Stimulated activated CD4-positive, alpha-beta T cell treated with anti-CD3 and anti-CD28 coated beads, Interleukin-15, amount 100 ng/mL, for 1 hour (primary cell): ENCODE measurements at places on chromosomes 4 and X.

GRCh38 chr4:65407483-65407882, 262.8 kb downstream of the EPHA5 start:
- DNase-seq = no peak

GRCh38 chrX:108268434-108269080, 169.7 kb downstream of the COL4A6 start:
- no peak for DNase-seq

DNA sequence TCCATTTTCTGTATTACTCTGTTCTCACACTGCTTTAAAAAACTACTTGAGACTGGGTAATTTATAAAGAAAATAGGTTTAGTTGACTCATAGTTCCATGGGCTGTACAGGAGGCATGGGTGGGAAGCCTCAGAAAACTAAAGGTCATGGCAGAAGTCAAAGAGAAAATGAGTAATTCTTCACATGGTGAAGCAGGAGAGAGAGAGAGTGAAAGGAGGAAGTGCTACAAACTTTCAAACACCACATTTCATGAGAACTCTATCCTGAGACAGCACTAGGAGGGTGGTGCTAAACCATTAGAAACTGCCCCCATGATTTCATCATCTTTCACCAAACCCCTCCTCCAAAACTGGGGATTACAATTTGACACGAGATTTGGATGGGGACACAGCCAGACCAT, 108.0 kb upstream of the PBDC1 start:
- DNase-seq = no peak

DNA sequence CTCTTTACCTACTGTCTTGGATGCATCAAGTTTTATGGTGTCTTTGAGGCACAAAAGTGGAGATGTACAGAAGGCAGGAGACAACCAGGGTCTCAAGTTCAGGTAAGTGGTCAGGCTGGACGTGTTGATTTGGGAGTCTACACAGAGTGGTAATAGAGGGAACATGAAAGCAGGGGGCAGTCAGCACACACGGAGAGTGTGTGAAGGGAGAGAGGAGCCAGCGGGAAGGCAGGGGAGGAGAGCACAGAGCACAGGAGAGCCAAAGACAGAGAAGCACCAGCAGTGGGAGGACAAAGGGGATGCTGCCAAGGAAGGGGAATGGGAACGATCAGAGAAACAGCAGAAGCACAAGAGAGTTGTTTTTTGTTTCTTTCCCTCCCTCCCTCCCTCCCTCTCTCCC, 32.9 kb downstream of the TMEM150C start:
- DNase-seq = no peak

DNA sequence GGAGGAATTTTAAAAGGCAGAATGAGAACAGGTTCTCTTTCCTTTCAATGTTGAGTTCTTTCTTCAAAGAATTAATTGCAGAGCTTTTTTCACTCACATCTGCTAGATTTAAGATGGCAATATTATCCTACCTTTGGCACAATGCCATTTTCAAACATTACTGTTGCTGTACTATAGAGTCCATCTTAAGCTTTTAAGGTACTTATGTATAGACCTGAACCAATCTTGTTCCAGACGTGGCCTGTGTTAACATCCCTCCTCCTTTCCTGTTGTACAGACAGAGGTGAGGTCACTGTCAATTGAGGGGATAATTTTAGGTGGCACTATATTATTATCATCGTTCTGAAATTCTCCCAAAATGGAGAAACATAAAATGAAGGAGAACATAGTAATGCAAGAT, 53.0 kb upstream of the MYOZ2 start:
- no peak for DNase-seq

GRCh38 chr4:86184901-86185285, 175.0 kb downstream of the MAPK10 start:
- no peak for DNase-seq

- no peak for DNase-seq
Measured at GRCh38 chr4:16770710-16771285, 127.6 kb downstream of the LDB2 start.

GRCh38 chrX:154596290-154596929, 11.5 kb downstream of the CTAG1A start:
- no peak for DNase-seq

DNA sequence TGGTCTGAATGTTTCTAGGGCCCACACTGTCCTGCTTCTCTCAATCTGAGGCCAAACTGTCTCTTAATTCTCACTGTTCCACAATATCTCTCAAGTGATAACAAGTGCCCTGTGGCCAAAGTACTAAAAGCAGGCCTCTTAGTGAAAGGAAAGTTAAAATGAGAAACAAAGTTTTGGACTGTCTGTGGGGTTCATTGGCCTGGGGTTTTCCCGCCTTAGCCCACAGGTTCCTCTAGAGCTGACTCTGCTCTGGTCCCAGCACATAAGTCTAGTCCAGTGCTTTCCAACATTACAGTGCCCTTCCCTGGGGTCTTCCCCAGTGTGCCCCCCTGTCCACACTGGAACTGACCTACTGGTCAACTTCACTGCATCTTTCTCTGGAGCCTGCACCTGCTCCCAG, 6.3 kb downstream of the MAGEB1 start:
- DNase-seq = no peak

DNA sequence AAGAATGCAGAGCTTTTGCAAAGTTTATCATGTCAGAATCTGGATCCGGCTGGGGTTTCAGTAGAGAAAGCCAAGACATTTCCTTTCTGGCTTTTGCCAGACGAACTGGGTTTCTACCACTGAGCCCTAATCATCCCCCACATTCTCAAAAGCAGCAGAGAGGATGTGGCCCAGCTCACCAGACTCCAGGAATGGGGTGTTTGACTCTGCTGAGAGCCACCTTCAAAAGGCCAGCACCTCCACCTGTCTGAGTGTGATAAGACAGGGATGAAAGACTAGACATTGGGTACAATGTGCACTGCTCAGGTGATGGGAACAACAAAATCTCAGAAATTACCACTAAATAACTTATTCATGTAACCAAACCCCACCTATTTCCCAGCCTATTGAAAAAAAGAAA, 25.7 kb upstream of the CCKAR start:
- DNase-seq = no peak

DNA sequence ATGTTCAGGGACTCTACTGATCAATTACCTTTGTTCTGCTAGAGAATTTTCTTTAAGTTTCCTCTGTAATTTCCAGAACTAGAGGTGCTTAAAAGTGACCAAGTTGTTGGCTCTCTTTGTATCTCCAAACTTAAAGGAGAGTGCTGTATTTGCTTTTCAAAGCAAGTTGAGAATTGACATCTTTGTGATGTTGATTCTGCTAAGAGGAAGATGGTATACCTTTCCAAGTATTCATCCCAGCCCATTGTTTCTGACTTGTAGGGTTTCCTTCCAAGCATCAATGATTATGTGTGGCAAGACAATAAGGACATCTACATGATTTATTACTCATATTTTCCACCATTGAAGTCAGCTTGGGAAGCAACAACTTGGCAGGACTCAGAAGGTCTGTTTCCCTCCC, 190.6 kb downstream of the GC start:
- DNase-seq = no peak

- no peak for DNase-seq
Measured at GRCh38 chr4:130074096-130074495, 978.1 kb downstream of the C4orf33 start.

GRCh38 chr4:136737066-136737465, 795.2 kb downstream of the PCDH18 start:
- no peak for DNase-seq

DNA sequence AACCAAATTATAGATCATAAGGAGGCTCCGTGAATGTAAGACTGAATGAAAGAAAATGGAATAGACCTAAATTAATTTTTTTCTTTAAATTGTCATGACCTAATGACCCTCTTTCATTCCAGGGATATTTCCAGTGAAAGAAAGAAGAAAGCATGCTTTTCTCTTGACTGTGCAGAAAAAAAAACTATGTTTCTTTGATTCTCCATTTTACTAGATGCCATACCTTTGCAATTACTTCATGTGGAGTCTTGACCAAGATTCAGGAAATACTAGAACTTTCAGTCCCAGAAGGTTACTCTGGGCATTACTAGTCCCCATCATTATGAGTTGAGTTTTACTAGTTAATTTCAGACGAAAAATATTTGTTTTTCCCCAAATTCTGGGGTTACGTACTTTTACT, 6.4 kb upstream of the COMMD8 start:
- DNase-seq = no peak

DNA sequence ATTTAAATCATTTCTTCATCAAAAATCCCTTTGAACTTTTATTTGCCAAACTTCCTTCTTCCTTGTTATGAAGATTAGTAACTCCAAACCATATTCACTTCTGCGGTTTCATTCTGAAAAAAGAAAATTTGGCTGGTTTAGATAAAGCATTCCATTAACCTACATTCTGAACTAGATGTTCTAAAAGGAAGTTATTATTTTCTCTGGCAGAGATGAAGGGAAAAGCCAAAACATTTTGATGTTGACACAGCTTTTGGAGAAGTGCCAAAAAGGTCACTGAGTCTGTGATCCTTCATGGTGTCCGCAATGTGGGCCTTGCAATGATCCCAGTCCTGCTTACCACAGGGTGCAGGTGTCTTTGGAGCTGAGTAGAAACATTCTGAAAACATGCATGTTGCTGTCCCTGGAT, 36.0 kb downstream of the CXCL8 start:
- no peak for DNase-seq

DNA sequence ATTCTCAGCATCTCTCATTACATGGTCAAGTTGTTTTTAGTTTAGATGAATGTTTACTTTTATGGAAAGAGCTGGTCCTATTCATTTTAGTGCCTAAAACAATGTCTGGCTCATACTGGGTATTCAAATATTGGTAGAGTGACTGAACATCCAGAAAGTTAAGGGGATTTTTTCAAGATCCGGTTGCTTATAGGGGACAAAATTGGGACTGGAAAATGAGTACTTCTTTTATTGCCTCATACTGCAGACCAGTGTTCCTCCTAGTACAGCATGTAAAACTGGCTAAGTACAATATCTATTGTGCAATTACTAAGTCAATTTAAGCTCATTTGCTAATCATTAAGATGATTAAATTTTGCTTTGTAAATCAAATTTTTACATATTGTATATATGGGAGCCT, 13.9 kb downstream of the RP2 start:
- DNase-seq = no peak

GRCh38 chr4:158597879-158598596, 73.6 kb downstream of the C4orf46 start:
- DNase-seq = no peak

DNA sequence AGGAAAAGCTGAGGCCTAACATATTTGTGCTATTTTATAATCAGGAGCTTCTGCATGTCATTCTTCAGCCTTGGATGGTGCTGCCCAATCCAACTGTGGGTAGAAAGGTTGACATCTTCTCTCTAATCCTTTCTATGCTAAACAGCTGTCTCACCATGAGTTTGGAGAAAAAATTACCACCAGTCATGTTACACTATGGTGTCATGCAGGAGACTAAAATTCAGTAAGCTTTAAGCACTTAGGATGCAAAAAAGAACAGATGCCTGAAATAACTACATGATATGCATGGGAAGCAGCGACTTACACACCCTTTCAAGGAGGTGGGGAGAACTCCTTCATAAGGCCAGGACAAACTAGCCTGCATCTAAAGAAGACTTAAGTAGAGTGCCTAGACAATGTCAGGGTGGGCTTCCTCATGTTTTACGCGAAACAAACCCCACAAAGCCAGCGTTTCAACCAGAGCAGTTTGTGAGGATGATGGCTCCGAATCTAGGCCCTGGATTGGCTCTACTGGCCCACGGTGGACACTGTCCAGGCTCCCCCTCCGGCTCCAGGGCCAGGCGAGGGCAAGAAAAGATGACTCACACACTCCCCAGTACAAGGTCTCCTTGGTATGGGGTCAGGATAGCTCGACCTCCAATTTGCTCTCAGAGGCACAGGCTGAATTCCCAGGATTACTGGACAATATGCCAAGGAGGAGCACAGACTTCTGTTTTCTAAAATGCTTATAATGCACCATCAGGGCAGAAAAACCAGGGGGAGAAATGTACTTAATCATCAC, 45.1 kb downstream of the STX18 start:
- no peak for DNase-seq

DNA sequence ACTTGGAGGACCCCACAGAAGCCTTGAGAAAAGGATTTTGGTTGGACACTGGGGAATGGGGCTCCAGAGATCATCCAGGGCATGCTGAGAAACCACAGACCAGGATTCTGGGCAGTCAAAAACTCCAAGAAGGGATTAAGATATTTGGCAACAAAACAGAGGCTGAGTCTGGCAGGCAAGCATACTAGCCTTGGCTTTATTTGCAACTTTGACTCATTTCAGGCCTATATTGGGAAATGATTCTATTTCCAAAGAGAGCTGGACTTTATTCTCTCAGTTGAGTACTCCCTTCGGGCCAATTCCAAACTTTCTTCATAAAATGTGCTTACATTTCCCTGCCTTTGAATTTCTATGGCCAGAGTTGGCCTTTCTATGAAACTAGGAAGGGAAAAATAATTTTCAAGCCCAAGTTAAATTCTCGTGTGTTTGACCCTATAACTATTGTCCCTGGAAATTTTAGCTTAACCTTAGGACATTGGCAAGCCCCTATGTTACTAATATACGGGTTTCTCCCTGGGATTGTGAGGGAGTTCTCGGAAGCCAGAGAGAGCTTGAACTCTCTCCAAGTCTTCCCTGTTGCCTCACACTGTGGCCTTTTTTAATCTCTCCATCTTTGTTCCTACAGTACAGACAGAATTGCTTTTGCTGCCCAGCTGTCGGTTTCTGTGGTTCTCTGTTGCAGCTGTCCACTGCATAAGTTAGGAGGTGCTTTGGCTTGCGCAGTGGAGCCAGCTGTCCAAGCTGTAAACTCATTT, 112.6 kb upstream of the FAM9A start:
- DNase-seq = no peak

DNA sequence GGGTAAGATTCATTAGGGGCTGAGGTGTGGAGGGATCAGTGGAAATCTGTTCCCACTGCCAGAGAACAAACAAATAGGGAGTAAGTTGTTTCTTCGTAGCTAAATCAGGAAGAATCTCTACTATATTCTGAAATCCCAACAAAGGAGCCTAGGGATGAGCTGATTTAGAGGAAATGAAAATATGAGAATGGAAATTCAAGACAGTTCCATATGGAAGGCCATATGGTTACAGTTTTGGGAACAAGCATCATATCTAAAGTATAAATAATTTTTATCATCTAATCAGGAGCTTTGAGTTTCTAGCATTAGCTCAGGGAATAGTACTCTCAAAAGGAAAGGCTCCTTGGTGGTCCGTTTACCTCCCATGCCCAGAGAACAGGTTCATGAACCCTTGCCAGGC, 218.2 kb downstream of the AASDH start:
- no peak for DNase-seq
